Omental fat pad (tissue), 4 donors: ENCODE measurements at places on chromosomes 13 and 19. TPM values are rescaled to one million over a fixed set of nuclear protein-coding genes. Genes with fewer than 3 reads are reported as not detected.

DNA sequence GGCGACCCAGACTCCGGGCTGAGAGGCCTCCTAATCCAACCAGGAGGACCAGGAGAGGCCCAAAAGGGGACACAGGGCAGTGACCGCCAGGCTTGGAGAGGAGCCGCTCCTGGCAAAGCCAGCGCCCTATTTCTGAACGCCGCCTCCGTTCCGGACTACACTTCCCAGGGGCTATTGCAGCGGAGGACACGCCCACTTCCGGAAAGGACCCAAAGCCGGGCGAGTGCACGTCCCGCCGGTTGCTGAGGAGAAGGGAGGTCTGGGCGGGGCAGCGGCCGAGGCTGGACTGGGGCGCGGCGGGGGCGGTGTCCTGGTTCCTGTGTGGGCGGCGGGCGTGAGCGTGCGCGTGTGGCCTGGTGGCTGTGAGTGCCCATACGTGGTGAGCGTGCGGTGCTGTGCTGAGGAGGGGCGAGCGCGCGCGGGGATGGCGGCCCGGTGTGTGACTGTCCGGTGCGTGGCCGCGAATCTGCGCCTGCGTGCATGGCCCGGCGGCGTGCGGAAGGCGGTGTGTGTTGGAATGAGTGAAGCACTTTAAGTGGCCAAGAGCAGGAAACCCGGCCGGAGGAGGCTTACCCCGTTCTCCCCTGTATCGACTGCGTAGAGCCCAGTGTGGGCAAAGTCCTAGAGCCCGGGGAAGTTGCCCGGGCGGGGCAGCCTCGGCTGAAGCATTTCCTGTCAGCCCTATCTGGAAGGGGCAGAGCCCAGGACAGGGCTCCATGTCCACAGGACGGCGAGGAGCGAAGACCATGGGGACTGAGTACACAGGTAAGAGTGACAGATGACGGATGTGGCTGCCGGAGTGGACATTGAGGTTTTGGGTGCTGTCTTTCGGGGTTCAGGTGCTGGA lies at the start of gene ZNF470:
TSS of gene ZNF470 (plus strand) at position 195 of the 847 bp plus-strand sequence. CDS start 2,844 bp downstream, outside the sequence.
- peak; percentile 91 for DNase-seq

DNA sequence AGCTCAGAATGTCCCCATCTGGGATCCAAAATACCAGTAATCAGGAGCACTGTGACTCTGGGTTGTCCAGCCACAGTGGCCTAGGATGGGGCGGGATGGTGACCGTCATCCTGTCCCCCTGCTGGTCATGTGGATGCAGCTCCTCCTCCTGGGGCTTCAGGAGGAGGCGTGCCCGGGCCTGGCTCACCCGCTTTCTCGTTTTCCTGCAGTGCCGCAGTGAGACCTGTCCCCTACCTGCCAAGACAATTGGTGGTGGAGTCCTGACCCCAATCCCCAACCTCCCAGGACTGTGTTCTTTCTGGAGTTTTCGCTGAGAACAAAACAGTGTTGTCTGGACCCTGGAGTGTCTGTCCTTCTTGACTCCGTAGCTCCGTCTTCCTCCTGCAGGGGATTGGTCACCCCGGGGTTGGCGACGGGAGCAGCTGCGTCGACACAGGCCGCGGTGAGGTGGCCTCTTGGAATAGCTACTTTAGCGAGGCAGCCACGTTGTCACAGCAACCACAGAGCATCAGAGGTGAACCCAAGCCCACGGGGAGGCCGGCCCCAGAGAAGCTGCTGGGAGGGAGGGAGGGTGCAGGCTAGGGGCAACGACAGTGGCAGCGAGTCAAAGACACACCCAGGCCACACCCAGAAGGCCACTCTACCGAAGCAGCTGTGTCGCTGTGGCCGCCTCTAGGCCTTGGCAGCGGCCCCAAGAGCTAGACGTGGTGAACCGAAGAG lies 10.2 kb upstream of the EMC10 start:
- no peak for DNase-seq

DNA sequence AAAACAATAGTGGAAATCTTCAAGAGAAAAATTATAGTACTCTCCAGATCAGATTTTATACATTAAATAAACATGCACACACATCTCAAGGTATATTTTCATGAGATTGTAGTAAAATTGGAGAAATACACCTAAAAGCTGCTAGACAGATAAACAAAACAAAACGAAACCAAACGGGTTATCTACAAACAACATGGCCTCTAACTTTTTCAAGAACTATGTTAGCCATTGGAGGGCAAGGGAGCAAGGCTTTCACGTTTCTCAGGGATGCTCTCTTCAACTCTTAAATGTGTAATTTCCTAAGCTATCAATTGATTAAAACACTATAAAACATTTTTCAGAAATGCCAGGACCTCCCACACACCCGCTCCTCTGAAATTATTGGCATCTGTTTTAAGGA lies 1262.4 kb upstream of the PCDH20 start:
- DNase-seq: no peak

The RNF113B gene
- total RNA-seq: not detected

DNA sequence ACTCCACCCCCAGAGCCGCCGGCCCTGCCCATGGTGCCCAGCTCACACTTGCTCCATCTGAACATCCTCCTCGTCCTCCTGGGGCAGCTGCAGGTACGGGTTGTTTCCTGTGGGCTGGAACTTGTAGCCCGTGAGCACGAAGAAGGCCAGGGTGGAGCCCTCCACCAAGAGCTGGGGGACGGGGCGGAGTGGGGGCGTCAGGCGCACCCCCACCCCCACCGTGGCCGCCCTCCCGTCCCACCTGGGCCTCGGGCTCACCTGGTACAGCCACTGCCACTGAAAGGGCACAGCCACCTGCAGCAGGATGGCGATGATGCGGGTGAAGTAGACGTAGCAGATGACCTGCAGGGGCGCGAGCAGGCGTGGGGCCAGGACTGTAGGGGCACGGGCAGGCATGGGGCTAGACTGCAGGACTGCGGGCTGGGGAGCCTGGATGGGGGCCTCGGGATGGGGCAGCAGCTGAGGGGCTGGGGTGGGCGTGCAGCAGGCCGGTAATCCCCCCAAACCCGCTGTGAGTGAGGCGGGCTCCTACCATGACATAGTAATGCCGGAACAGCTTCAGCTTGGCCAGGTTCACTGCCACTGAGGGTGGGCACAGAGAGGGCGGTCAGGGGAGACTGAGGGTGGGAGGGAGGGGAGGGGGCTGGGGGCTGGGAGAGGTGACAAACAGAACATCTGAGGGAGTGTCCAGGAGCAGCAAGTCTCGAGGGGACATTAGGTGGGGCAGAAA lies 6.3 kb downstream of the GPR108 start:
- no peak for DNase-seq

- no peak for DNase-seq
Measured at GRCh38 chr19:13112555-13112954, 4.0 kb downstream of the TRMT1 start.

DNA sequence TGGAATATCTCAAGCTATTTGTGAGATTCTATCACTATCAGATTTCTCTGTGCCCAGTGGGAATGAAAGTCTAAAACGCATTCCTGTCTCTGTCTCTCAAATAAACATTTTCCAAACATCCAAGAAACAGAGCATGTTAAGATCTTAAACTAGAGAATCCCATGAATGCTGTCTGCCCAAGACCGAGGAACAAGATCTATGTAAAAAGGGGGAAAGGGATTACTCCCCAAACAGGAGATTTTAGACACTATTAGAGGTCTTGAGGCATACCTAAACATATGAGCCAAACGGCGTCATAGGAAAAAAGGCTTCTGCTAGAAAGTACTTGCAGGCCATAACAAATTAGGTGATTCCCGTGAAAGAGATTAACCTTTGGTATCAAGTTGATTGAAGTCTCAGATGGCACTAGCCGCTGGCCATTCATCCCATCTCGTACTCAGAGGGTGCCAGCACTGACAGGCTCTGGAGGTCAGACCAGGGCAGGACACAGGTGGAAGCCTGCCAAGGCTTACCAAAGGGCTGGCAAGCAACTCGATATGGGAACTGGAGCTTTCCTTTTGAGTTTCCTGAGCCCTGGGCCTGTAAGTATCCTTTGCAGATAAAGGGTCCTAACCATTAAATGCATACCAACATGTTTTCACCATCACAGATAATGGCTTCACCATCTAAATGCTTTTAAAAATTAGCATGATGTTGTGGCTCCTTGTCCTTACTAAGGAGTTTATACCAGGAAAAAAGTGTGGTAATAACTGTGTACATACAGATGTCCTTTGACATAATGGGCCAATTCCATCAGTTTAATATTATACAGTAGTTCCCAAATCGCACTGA lies 225.2 kb downstream of the FOXO1 start:
- DNase-seq: no peak

DNA sequence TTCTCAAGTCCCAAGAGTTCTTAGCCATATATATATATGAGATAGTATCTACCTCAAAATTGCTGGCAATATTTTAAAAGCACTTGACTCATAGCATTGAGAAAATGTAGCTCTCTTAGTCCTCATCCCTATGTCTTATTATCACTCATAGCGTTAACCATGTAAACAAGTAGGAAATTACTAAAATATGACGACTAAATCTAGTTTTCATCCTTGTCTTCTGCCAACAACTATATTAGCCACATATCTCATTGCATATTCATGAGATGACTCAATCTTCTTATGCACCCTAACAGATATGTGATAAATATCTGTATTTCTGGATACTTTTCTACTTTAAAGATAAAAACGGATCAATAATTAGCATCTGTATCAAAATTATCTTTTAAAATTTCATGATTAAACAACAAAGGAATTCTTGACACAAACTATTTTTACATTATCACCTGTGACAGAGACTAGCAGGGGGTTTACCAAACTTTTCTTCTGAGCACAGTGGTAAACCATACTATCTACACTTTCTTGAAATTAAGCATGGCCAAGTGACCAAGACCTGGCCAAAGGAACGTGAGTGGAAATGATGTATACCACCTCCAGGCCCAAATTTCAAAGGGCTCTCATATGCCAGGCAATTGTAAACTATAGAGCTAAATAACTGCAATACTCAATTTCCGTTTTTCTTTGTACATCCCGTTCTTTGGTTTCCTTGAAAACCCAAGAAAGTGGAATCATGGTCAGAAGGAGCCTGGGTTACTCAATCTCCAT lies 45.7 kb downstream of the ZC3H13 start:
- no peak for DNase-seq

DNA sequence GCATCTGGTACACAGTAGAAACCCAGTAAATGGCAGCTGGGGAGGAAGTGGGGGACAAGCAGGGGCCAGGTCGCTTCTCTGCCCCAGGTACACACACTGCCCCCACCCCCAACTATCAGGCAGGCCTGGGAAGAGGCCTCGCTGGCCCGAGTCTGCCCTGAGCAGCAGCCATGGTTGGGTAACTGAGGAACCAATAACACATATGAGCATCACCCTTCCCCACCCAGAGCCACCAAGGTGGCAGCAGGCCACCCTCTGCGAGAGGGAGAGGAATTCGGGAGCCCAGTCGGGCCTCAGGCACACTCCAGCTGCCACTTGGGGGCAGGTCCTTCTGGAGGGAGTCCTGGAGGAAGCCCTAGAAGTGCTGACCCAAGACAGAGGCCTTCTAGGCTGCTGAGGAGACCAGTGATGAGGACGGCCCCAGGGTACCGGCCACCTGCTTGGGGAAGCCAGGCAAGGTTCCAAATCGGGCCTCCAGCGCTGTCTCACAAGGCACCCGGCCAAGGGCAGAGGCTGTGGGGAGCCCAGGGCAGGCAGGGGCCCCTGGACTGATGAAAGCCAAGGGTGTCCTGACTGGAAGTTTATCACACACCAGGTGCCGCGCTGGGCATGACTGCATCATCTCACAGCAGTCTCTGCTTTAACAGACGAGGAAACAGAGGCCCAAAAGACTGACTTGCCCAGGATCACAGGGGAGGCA lies 14.0 kb upstream of the KPTN start:
- DNase-seq: no peak

- DNase-seq: peak; percentile 59
Measured at GRCh38 chr13:19864746-19865309, 1.4 kb upstream of the ZMYM5 start.

GRCh38 chr19:46959894-46960556 lies 59.6 kb upstream of the NPAS1 start:
- DNase-seq: no peak

- DNase-seq: no peak
Measured at GRCh38 chr19:47221890-47222289, 9.1 kb downstream of the BBC3 start.

GRCh38 chr13:56396318-56396717 lies 744.4 kb upstream of the PRR20A start:
- DNase-seq: no peak

The NKPD1 gene
- total RNA-seq: 0.72 TPM

The CYP4F11 gene
- total RNA-seq: 0.60 TPM

DNA sequence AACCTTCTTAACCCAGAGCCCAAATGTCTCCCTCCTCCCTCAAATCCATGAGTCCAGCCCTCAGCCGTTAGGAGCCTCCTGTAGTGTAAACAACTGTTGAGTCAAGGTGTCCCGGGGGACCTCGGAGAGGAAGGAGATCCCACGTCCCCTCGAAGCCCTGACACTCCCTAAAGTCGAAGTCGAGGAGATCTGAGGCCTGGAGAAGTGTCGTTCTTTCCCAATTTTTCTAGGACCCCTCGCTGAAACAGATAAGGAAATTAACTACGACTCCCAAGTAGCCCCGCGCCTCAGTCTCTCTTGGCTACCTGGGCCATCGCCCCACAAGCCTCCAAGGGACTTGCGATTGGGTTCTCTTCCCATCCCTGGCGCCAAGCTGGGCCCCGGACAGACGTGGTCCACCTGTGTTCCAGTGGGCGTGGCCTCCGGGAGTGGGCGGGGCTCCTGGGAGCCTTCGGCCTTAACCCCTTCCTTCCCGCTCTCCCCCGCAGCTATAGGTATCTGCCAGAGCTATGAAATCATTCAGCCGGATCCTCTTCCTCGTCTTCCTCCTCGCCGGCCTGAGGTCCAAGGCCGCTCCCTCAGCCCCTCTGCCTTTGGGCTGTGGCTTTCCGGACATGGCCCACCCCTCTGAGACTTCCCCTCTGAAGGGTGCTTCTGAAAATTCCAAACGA lies 869 bp downstream of the GFY start:
- no peak for DNase-seq

GRCh38 chr19:850221-850978 lies 1.7 kb upstream of the ELANE start:
- DNase-seq: peak; percentile 65

The PLEKHA4 gene
- total RNA-seq: 18.1 TPM
